Lung (tissue), 17 donors: ENCODE measurements at places on chromosomes 12 and 14. TPM values are rescaled to one million over a fixed set of nuclear protein-coding genes. Genes with fewer than 3 reads are reported as not detected.
A peak's percentile ranks its signal among the peaks of the same experiment; 100 is the strongest.

DNA sequence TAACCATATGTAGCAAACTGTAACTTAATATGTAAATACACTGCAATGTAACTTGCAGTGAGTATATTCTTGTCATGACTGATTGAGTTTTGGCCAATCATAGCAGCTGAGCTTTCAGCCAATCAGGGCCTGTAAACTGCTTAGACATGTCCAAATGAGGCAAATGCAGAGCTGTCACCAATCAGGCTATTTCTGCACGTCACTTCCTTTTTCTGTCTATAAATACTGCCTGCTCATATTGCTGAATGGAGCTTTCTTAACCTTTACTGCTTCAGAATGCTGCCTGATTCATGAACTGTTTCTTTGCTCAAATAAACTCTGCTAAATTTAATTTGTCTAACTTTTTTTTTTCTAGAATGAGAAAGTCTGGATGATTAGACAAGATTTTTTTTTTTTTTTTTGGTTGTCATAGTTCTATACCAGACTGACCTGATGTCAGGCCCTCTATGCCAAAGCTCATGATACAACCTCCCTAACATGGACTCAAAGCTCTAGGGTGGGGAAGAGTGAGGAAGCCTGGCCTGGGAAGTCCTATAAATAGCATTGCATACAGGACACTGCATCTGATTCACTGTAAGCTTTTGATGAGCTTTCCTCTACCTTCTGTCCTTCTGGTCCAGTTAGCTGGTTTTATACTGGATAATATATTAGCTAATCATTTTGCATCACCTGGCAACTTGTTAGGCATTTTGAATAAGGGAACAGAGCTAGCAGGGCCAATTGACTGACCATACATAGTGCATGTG lies 12.0 kb downstream of the MGP start:
- DNase-seq, result no peak

Gene KIF5A
- 0.21 TPM for total RNA-seq

Gene CACNA2D4
- 12.6 TPM for total RNA-seq

DNA sequence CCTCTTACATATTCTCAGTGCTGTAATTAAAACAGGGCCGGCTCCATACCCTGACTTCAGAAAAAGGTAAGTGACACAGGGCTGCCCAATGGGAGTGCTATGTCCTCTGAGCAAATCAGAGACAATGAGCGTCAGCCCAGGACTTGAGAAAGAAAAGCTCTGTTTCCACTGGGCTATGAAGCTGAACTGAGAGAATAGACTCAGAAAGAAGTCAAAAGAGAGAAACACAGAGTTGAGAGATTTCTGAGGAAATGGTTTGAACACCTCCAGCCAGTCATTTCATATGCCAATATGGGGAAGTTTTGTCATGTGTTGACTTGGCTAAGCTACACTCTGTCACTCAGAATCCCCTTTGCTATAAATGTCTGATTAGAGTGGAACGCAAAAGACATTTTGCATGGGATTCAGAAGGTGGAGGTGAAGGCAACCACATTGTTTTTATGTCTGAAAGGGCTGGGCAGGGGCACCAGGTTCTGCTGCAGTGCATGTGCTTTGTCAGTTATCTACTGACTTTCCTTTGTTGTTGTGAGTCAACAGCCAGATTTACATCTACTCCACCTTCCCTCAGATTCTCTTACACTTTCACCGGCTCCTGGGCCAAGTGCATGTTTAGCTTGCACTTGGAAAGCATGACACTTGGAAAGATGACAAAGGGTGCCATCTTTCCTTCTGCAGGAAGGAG lies 313.3 kb downstream of the DUSP6 start:
- no peak for DNase-seq

Gene KLHDC1
- 5.9 TPM for total RNA-seq

- no peak for DNase-seq
These were observed 11.2 kb upstream of the DYNC1H1 start for GRCh38 chr14:101953151-101953550.

Gene SYT1
- 0.77 TPM for total RNA-seq

DNA sequence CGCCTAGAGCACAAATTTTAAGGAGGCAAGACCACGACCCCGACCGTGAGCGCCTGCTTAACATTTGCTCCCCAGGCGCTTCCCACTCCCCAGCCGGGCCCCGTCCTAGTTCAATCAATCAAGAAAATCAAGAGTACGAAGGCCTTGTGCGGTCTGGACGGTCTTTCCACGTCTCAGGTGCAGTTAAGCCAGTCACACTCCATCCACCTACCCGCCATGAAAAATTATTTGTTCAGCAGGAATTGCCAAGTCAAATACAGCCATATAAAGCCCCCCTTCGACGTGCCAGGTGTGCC lies 603 bp upstream of the LRR1 start:
- no peak for DNase-seq

Gene CNTN1
- total RNA-seq, result 47.6 TPM

Gene HNF1A
- 0.52 TPM for total RNA-seq

GRCh38 chr12:118456741-118457140 lies 80.4 kb downstream of the SUDS3 start:
- DNase-seq, result no peak

DNA sequence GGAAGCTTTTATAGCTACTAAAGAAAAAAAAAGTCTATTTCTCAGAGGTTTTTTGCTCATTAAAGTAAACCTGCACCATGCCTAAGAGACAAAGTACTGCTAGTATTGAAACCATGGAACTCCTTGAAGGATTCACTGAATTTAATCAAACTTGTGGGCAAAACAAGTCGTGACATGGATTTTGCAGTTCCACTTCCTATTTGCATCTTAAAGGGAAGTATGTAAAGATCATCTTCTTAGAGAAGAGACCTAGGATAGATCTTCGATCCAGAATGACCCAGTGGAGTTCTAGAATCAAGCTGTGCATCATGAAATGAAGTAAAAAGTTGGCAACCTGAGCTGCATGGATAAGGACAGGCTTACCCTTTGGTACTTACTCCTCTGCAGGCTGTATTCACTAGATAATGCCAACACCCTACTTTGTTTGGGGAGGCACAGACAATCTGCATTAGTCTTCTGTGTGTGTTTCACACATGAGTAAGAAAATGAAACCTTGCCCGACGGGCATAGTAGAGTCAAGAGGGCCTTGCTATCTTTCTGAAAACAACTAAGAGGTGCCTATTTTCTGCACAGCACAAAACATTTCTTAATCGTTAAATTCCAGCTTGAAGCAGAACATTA lies 1.9 kb downstream of the GNG2 start:
- DNase-seq, result peak; percentile 16

Gene AHNAK2
- total RNA-seq, result 26.6 TPM

Gene PTPRB
- 93.6 TPM for total RNA-seq

Gene MEG3
- total RNA-seq, result 267 TPM

DNA sequence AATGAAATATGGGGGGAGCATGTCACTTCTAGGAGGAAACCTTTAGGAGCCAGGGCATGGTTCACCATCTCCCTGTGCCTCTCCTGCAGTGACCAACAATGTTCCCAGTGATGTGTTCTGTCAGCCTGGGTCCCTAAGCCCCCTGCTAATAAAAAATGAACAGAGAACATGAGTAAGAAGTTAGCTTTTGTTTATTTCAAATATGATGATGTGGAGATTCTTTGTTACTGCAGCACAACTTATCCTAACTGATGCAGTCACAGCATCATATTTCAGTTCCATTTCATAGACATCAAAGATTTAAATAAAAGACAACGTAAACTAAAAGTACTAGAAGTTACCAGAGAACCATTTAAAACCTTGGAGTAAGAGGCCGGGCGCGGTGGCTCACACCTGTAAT lies 43.9 kb downstream of the SERPINA3 start:
- DNase-seq, result no peak

GRCh38 chr14:87784386-87784785 lies 208.6 kb downstream of the GALC start:
- DNase-seq, result no peak

DNA sequence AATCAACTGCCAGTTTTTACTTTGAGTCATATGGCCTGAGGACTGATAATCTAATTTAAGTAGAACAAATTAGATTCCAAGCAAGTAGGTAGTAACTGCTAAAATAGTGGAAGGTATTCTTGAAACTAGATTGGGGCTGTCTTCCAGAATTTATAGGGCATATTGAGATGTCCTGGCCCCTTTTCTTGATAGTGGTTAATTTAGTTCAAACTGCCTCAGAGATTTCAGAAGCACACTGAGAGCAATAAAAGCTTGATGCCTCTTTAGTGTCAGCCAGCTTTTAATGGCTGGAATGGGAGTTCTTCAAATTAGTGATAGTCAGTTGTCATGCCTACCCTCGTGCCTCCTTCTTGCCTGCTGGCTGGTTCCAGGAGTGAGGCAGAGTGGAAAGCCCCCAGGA lies 120.5 kb downstream of the AKAP6 start:
- no peak for DNase-seq

Gene PPM1H
- 9.0 TPM for total RNA-seq
